ENCODE measurements at places on chromosomes 12 and 14.

DNA sequence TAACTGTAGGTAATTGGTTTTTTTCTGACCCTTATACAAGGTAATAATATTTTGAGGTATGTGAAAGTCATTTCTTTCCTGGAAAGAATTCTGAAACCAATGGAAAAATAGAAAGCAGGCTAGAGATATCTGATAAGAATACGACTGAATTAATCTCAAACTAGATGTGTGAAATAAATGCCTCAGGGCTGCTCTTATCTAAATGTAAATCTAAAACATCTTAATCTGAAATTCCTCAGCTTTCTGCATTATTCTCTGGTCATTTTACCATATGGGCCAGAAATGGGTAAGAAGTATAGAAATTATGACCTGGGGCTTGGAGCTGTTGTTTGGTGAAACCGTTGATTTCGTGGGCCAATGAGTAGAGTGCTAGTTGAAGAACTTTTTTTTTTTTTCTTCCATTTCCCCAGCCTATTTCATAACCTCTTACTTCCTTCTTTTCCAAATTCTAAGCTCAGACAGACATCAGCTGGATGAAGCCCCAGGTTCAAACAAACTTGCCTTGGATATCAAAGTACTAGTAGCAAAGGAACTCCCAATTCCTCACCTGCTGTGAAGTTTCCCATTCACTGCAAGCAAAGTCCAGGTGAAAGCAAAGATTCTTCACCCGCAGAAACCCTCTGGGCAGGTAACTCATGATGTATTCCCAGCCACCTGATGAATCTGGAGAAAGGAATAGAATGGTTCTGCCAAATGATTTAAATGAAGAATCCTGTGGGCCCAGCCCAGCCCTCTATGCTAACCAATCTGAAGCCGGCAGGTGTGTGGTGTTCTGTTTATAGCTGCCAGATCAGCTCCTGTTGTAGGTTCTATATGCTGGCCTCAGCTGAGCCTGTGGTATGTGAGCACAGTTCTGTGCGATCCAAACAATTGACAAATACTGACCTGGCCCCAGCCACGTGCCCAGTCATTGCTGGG, 9.7 kb upstream of the FOS start:
- DNase-seq, result no peak

DNA sequence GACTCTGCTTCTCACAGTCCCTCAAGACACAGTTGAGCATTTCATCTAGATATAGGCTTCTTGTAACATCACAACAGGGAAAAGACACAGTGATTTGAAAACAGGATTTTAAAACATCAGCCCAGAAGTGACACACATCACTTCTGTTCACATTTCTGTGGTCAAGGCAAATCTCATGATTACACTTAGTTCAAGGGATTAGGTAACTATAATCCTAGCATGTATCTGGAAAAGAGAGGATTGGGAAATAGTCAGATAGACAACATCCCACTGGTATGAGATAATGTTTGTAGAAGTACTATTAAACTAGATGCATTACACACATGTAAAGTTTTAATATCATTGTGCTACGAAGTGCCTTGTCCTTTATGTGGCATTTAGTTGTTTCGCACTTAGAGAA, 252.6 kb upstream of the PRKD1 start:
- DNase-seq, result no peak

- peak; percentile 71 for DNase-seq
These were observed 71.8 kb downstream of the NINJ2 start for GRCh38 chr12:591167-592023.

DNA sequence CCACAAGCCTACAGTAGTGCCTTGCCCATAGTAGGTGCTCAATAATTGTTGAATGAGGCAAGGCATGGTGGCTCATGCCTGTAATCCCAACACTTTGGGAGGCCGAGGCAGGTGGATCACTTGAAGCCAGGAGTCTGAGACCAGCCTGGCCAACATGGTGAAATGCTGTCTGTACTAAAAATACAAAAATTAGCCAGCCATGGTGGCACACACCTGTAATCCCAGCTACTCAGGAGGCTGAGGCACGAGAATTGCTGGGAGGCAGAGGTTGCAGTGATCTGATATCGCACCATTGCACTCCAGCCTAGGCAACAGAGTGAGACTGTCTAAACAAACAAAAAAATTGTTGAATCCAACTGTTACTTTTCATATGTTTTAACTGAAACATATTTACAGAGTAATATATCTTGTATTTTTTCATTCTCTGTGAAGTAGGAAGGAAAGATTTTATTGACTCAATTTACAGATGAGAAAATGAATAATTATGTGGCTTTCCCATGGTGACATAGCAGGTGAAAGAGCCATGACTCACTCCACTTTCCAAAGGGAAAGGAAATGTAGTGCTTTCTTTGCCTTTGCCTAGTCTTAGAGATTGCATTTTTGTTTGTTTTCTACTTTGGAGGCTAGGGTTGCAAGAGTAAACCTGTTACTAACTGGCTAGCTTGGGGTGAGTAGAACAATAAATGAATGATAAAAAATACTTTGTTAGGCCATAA, 95.4 kb upstream of the SLC38A4 start:
- DNase-seq, result no peak

GRCh38 chr14:95146079-95146771, 11.1 kb downstream of the DICER1 start:
- DNase-seq, result no peak

- no peak for DNase-seq
These were observed 72.9 kb upstream of the DDX11 start for GRCh38 chr12:31000751-31001150.

DNA sequence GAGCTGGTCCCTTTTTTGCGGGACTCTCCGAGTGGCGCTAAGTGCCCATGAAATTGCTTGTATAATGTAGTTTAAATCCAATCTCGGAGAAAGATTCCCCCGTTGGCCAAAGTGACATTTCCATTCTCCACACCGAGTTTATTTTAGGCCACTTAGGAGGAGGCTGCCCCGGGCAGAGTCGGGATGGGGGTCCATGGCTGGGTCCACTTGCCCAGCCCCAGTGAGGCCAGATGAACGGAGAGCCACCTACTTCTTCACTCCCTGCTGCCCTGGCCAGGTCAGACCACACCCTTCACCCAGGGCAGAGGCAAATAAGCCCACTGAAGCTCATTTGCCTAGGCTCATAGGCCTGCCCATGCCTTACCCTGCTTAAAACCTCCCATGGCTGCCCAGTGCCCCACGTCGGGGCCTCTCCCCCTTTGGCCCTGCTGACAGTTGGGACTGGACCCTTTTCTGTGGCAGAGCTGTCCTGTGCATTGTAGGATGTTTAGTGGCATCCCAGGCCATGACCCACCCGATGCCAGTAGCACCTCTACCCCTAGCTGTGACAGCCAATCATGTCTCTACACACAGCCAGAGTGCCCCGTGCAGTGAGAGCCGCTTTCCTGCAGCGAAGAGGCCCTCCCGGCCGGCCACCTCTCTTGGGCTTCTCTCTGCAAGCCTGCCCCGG, 51.3 kb downstream of the FAM222A start:
- no peak for DNase-seq

DNA sequence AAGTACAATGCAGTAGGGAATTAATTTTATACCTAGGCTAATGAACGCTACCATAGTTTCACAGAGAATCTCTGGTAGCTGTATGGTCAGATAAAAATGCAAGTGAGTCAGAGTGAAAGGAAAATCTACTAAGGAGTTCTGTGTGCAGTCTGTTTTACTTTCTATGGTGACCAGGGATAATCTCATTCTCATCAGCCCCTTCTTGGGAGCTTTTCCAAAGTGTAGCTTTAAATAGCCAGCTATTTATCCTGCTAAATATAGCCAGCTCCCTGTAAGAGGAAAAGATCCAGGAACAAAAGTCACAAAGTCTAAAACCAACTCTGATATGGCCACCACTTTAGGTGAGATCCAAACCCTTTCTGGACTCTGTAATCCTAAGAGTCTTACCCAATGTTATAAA, 75.5 kb downstream of the TMEM116 start:
- no peak for DNase-seq

DNA sequence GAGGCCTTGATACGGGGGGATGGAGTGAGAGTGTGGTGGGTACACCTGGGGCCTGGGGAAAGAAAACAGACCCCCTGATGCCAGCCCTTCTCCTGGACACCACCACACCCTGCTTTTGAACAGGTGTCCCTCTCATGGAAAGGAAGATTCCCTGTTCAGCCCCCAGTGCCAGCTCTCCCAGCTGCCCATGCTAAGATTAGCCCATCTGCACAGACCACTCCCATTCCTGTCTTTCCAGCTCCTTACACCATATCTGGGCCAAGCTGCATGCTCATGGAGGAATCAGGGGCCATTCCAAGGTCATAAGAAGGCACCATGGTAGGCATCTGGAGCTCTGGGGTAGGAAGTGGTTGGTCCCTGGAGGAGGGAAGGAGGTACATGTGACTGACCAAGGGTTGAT, 9.6 kb downstream of the NAB2 start:
- DNase-seq, result no peak

- DNase-seq, result no peak
These were observed 22.7 kb upstream of the IFNG-AS1 start for GRCh38 chr12:67966560-67966959.

DNA sequence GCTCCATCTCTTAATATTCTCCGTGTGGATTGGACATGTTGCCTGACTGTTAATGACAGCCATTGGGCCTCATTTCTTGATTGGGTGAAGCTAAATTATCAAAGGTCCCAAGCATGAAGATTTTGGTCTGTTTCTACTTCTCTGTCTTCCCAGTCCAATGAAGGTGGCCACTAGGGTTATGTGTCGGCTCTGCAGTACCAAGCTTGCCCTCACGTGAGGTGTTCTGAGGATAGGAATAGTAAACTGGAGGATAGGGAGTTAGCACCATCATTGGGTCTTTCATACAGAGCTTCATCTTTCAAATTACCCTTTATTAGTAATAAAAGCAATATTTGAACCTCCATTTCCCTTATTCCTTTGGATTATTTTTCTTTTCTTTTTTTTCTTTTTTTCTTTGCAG, 21.9 kb upstream of the BICD1 start:
- no peak for DNase-seq

GRCh38 chr14:89797148-89797547, 157.4 kb downstream of the EFCAB11 start:
- DNase-seq, result no peak

GRCh38 chr12:90253674-90254181, 545.1 kb upstream of the ATP2B1 start:
- peak; percentile 65 for DNase-seq

DNA sequence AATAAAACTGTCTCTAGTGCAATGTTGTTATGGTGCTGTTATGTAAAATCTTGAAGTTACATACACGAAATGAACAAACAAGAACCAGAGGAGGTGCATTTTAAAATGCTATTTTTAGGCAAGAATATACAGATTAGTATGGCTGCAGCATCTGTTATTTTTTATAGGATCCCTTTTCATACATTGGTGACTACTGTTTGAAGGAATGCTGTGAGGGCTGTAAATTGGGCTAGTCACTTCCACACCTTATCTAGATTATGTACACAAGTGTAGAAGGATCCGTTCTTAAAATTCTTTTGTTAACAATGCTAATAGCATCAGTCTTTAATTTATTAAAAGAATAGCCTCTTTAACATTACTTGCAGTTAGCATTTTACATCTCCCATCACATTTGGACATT, 284.3 kb upstream of the MDGA2 start:
- DNase-seq, result no peak

- no peak for DNase-seq
These were observed 15.1 kb downstream of the APPL2 start for GRCh38 chr12:105220929-105221290.

DNA sequence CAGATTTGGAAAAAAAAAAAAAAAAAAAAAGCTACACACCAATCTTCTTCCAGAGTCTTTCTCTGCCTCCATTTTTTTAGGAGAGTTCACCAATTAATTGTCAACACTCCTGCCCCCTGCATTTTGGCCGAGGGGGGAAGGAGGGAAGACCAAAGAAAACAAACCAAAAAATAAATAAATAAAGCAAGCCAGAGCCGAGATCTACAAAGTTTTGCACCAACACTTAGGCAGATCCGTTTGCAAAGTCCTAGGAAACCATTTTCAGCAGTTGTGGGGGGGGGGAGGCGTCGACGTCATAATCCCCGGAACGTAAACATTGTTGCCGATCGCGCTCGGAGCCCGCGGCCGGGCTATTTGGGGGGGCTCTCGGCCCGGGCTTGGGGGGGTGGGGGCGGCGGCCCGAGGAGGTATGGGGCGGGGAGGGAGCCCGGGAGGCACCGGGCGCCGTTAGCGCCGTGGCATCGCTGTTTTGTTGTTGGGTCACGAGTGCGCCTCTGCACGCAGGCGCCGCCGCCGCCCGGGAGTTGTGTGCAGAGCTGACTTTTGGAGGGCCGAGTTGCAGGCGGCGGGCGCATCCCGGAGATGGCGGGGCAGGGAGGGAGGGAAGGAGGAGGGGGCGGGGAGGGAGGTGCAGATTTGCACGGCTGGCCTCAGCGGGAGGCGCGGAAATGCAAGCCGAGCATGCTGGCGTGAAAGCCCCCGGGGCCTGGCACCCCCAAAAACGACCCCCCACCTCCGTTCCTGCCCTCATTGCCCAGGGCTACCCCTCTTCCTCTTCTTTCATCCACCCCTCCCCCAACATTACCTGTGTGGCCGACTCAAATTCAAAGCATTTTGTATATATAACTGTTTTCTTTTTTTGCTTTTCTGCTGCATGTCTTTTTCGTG, 598 bp downstream of the KDM2B start:
- peak; percentile 94 for DNase-seq

GRCh38 chr12:119288576-119288975, 46.0 kb upstream of the CCDC60 start:
- DNase-seq, result peak; percentile 78

DNA sequence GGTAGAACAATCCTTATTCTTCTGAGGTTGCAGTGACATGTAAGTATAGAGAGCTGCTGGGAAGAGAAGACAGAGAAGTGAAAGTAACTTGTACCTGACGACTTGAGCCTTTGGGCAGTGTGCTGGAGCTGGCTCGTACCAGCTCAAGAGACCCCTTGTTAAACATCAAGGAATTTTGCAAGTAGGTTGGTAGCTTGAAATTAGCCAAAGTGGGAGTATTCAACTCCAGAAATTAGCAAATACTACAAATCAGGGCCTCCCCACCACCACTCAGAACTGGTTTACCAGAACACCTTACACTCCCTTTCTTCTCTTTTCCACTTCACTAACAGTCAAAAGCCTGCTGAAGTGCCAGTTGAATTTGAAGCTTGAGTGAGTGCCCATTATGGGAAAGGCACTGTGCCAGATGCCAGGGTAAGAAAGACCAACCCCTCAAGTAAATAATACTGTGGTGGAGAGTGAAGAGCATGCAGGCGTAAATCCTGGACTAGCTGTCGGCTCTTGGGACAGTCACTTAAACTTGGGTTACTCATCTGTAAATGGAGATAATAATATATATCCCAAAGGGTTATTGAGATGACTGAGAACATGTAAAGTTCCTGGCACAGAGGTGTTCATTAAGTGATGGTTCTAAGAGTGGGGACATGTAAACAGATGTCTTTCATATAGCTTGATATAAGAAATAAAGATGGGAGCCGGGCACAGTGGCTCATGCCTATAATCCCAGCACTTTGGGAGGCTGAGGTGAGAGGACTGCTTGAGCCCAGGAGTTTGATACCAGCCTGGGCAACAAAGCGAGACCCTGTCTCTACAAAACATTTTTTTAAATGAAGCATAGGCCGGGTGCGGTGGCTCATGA, 27.0 kb upstream of the EID3 start:
- DNase-seq, result no peak

- DNase-seq, result peak; percentile 51
These were observed 106.3 kb downstream of the SPTSSA start for GRCh38 chr14:34355584-34356263.

GRCh38 chr12:74339211-74339610, 198.4 kb upstream of the ATXN7L3B start:
- no peak for DNase-seq

- no peak for DNase-seq
These were observed 316.2 kb upstream of the NAV3 start for GRCh38 chr12:77514511-77514910.

Measured in eye (tissue), 1 donor.